Urothelium cell line (cell line): ENCODE measurements at places on chromosomes 4 and X.

- peak; percentile 72 for DNase-seq
These were observed 8.8 kb upstream of the DGAT2L6 start for GRCh38 chrX:70168238-70169188.

- peak; percentile 60 for DNase-seq
These were observed 161.5 kb upstream of the SFRP2 start for GRCh38 chr4:153950100-153950979.

- DNase-seq: no peak
These were observed 6.6 kb downstream of the MID1IP1 start for GRCh38 chrX:38807873-38808272.

GRCh38 chr4:83013420-83013867 lies 2.8 kb upstream of the LIN54 start:
- no peak for DNase-seq

GRCh38 chr4:19729886-19730651 lies 521.6 kb upstream of the SLIT2 start:
- DNase-seq: no peak
